IMR-90 (cell line): ENCODE measurements at places on chromosomes 5 and 9.

- no peak for DNase-seq
These were observed 13.6 kb upstream of the GPX3 start for GRCh38 chr5:151006704-151007334.

DNA sequence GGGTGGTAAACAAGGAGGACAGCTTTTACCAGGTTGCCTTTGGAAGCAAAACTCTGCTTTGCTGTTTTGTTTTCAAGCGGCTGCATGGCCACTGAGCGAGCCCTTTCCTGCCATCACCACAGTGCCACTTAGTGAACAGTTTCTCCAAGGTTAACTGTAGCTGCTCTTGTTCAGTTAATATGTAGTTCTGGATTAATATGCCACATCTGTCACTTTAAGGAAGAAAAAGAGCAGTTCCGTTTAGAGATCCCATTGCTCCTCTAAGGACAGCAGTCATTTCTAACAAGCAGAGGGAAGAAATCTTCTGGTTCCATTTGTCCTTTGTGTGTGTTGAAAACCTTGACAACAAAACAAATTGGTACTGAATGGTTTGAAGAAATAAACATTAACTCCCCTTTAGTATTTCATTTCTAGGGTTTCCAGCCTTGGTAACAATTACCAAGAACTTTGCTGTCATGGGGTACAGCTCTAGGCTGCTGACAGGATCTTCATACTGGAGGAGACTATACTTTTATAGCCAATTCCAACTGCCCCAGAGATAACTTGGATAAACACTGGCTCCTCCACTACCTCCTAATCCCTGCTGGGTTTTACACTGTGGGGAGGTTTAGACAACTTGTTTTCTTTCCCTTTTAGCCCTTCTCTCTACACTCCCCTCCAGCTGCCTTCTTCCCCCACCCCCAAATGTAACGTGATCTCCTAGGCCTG lies 10.3 kb upstream of the ABL1 start:
- peak; percentile 84 for DNase-seq

GRCh38 chr5:117461966-117462365 lies 887.3 kb upstream of the SEMA6A start:
- DNase-seq, result no peak

GRCh38 chr9:130794923-130795495 lies 40.0 kb upstream of the ABL1 start:
- DNase-seq, result no peak

- peak; percentile 6 for DNase-seq
These were observed 650 bp downstream of the MRRF start for GRCh38 chr9:122265149-122265915.

DNA sequence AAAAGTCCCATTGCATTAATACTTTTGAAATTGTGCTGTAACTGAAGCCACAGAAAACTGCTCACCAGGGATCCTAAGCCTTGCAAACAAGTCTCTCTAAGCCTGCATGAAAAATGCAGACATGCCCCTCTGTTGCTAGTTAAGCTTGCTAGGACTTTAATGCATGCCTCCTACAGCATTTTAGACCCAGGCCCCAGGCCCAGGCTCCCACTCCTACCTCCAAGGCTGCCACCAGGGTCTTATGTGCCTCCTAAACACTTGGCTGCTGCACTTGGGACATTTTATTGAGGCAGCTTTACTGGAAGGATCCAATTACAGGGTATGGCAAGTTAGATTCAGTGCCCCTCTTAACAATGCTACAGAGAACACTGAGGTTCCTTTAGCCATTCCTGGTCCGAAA lies 467.3 kb upstream of the CLINT1 start:
- no peak for DNase-seq

- peak; percentile 57 for DNase-seq
These were observed 12.1 kb upstream of the TLE4 start for GRCh38 chr9:79559495-79560181.

DNA sequence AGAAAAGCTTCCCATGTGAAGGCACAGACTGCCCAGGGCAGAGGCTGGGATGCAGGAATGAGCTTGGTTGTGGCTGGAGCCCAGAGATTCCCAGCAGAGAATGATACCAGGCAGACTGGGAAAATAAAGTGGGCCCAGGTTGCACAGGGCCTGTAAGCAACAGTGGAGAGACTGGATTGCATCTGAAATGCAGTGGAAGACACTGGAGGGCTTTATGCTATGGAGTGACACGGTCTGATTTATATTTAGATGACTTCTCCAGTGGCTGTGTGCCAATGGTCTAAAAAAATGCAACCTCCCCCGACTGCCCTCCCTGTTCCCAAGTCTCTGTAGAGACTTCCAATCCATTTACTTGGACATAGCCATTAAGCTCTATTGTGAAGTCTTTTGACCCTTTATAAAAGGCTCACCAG lies 951.1 kb upstream of the DMAC1 start:
- DNase-seq, result no peak
